ENCODE measurements at places on chromosomes 5 and 9.
A peak's percentile ranks its signal among the peaks of the same experiment; 100 is the strongest.

DNA sequence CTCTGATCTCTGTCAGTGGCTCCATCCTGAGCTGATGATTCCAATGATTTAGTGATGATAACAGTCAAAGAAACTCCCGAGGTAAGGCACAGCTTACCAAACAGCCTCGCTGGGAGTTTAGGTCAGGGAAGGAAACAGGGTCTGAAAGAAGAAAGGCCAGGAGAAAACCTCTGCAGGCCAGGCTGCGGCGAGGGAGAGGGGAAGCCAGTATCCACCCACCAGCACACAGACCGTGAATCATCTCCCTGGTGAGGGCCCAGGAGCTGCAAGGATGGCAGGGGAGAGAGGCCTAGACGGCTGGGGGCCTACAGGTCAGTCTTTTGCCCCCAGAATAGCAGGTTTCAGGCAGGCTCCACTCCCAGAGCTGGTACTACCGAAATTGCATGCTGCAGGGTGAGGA is 590.5 kb downstream of the CCDC171 start:
- H3K4me3 ChIP-seq: no peak overlapping the region
- H3K36me3 ChIP-seq: no peaks in the 10 kb centered on the region
- H3K27me3 ChIP-seq: no peaks in the 10 kb centered on the region

- DNase-seq: no peak
- no peak overlapping the region for H3K27ac ChIP-seq
- no peaks in the 10 kb centered on the region for H3K27me3 ChIP-seq
- H3K36me3 ChIP-seq: no peaks in the 10 kb centered on the region
- no peaks in the 10 kb centered on the region for H3K4me1 ChIP-seq
- no peak overlapping the region for H3K4me3 ChIP-seq
These were observed 82.3 kb upstream of the ZNF608 start for GRCh38 chr5:124828731-124829234.

- no peaks in the 10 kb centered on the region for H3K36me3 ChIP-seq
These were observed 314.7 kb downstream of the ENC1 start for GRCh38 chr5:74325866-74326265.

DNA sequence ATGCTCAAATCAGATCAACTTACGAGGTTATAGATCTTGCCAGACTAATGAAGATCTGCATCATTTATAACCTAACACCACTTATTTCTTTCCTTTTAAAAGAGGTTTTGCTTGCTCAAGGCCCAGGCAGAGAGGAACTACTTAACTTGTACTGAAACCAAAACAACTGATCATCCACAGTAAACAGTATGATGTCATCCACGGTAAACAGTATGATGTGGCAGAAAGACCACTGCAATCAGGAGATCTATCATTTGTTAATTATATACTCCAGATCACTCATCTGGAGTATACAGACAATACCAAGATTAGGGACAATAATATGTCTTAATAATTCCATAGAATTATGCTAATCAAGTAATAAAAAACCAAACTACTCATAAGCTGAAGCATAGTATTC is 116.8 kb downstream of the ADAMTS6 start:
- no peaks in the 10 kb centered on the region for H3K36me3 ChIP-seq
- no peak overlapping the region for H3K4me3 ChIP-seq
- H3K27ac ChIP-seq: no peak overlapping the region
- no peaks in the 10 kb centered on the region for H3K4me1 ChIP-seq
- DNase-seq: no peak

DNA sequence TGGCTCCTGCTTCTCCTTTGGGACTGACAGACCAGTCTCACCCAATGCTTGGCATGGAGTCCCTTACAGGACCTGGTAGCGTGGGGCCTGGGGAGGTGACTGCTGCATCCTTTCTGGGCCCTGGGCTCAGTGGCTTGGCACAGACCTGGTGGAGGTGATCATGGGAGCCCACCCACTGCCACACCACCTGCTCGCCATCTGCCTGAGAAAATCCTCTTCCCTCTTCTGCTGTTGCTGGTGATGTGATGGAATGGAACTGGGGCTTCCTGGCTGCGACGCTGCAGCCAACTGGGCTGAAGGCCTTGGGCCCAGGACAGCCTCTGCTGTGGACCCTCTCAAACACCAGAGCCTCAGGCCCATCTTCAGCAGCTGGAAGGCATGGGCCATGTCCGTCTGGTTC is 122.5 kb upstream of the PANK3 start:
- no peak for DNase-seq
- no peaks in the 10 kb centered on the region for H3K27me3 ChIP-seq
- H3K4me3 ChIP-seq: no peak overlapping the region

DNA sequence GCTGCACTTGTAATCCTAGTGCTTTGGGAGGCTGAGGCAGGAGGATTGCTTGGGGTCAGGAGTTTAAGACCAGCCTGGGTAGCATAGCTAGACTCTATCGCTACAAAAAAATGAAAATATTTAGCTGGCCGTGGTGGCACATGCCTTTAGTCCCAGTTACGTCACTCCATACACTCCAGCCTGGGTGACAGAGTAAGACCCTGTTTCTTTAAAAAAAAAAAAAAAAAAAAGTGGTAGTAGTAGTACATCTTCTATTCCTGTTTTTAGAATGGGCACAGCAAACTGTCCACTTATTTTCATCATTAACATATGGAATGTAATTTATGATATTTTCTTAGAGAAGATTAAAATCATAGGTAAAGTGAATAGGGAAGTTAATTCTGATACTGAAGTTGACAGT is 48.2 kb downstream of the TRIO start:
- no peak overlapping the region for H3K4me3 ChIP-seq
- no peak overlapping the region for H3K27ac ChIP-seq
- H3K4me1 ChIP-seq: no peaks in the 10 kb centered on the region
- no peak for DNase-seq
- no peaks in the 10 kb centered on the region for H3K36me3 ChIP-seq
- H3K27me3 ChIP-seq: peaks cover 9% of the 10 kb centered on the region

- no peaks in the 10 kb centered on the region for H3K4me1 ChIP-seq
- no peak for DNase-seq
- H3K27me3 ChIP-seq: peaks cover 25% of the 10 kb centered on the region
- H3K36me3 ChIP-seq: no peaks in the 10 kb centered on the region
These were observed 232.8 kb downstream of the ARHGEF28 start for GRCh38 chr5:73858776-73859175.

GRCh38 chr9:97981846-97982682 is 1.1 kb upstream of the ANP32B start:
- DNase-seq: no peak
- H3K27ac ChIP-seq: peak overlapping the region; percentile 80
- H3K27me3 ChIP-seq: no peaks in the 10 kb centered on the region
- peaks cover 5% of the 10 kb centered on the region for H3K36me3 ChIP-seq
- H3K4me1 ChIP-seq: peaks cover 26% of the 10 kb centered on the region

DNA sequence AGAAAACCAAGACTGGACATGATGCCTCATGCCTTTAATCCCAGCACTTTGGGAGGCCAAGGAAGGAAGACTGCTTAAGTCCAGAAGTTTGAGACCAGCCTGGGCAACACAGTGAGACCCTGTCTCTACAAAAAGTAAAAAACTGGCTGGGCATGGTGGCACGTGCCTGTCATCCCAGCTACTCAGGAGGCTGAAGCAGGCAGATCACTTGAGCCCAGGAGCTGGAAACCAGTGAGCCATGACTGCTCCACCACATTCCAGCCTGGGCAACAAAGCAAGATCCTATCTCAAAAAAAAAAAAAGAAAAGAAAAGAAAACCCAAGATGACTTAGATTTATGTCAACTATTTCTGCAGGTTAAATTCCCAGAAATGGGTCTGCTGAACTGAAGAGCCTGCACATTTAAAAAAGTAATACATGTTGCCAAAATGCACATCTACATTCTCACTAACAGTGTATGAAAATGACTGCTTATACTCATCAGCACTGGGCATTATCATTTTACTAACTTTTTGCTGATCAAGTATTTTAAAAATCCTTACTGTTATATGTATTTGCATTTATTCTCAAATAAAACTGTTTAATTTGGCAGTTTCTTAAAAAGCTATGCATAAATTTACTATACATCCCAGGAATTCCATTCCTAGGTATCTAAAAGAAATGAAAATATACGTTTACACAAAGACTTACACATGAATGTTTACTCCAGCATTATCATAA is 14.3 kb downstream of the ERMP1 start:
- DNase-seq: no peak
- H3K4me3 ChIP-seq: no peak overlapping the region
- H3K27ac ChIP-seq: no peak overlapping the region
- H3K27me3 ChIP-seq: no peaks in the 10 kb centered on the region
- H3K36me3 ChIP-seq: peaks cover 46% of the 10 kb centered on the region

GRCh38 chr5:67156976-67157583 is 39.5 kb downstream of the CD180 start:
- no peak for DNase-seq
- peaks cover 27% of the 10 kb centered on the region for H3K36me3 ChIP-seq
- no peak overlapping the region for H3K4me3 ChIP-seq
- no peaks in the 10 kb centered on the region for H3K27me3 ChIP-seq

GRCh38 chr5:42506662-42507061 is 83.4 kb downstream of the GHR start:
- no peaks in the 10 kb centered on the region for H3K36me3 ChIP-seq
- H3K27me3 ChIP-seq: no peaks in the 10 kb centered on the region
- H3K4me1 ChIP-seq: no peaks in the 10 kb centered on the region
- DNase-seq: no peak
- H3K4me3 ChIP-seq: no peak overlapping the region

DNA sequence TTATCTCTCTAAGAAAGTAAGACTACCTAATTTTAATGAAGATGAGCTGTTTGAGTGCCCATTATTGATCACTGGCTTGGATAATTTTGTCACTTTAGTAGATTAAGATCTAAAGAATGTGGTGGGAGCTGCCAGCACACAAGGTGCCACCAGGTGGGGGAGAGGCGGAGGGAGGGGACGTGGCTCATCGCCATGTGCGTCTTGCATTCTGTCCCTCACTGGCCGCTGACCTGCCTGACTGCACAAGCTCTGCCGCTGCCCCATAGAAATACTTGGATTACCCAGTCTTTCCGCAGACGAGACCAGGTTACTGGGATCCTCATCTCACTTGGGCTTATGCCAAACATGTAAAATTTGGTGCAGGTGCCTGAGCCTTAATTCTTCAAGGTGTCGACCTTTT is 37.6 kb downstream of the RHOBTB3 start:
- H3K36me3 ChIP-seq: no peaks in the 10 kb centered on the region
- peaks cover 46% of the 10 kb centered on the region for H3K27me3 ChIP-seq
- H3K4me3 ChIP-seq: no peak overlapping the region

- peak overlapping the region; percentile 87 for H3K27ac ChIP-seq
- DNase-seq: no peak
- peaks cover 10% of the 10 kb centered on the region for H3K4me1 ChIP-seq
- peaks cover 4% of the 10 kb centered on the region for H3K36me3 ChIP-seq
These were observed 825 bp upstream of the TOR4A start for GRCh38 chr9:137276473-137277328.

DNA sequence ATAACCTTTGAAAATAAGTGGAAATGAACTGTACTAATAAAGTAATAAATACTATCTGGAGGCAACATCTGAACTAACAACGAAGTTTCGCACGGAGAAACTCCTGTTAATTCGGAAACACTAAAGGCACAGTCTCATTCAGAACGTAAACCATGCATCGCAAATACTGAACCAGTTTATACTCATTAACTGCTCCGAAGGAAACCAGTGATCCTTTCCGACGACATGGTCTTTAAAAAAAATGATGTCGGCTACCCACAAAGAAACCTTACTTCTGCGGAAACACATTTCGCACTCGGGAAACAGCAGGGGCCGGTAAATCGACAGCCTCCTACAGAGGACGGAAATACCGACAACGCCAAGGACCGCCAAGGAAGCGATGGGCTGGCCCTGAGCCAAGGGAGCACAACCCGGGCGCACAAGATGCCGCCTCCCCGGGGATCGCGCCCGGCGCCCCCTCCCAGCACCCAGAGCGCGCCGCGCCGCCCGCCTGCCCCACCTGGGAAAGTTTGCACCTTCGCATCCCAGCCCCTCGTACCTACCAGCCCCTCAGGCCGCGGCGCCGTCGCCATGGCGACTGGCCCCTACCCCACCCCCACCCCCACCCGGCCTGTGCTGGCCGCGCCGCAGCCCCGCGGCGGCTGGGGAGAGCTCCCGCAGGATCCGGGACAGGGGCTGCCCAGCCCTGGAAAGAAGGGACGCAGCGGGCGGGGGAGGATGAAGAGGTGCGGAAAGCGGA is 732 bp downstream of the PRKAA1 start:
- peak overlapping the region; percentile 89 for H3K4me3 ChIP-seq
- H3K27ac ChIP-seq: peak overlapping the region; percentile 89
- H3K36me3 ChIP-seq: peaks cover 29% of the 10 kb centered on the region

DNA sequence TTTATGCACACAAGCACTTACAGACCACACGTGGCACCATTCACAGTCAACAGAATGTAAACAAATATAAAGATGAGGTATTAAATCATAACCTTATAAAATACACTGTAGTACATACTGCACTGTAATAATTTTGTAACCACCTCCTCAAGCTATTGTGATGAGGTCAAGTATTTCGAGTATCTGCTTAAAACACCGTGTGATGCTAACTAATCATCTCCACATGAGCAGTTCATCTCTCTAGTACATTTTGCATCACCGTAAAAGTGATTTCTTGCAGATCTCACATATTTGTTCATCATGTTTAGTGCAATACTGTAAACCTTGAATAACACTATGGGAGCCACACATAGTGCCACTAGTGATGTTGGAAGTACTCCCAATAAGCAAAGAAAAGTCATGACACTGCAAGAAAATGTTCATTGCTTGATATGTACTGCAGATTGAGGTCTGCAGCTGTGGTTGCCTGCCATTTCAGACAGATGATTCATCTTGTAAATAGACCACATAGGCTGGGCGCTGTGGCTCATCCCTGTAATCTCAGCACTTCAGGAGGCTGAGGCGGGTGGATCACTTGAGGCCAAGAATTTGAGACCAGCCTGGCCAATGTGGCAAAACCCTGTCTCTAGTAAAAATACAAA is 44.3 kb downstream of the FOXB2 start:
- no peaks in the 10 kb centered on the region for H3K36me3 ChIP-seq
- H3K27ac ChIP-seq: no peak overlapping the region
- H3K4me3 ChIP-seq: no peak overlapping the region
- H3K27me3 ChIP-seq: no peaks in the 10 kb centered on the region

Data from T-helper 2 cell treated with Interferon-gamma antibody and Interleukin-4, amounts not matched to agents 5 μg/mL and 100 μg/mL, for 36 hours (primary cell).